ENCODE measurements at places on chromosomes 6 and 20.

DNA sequence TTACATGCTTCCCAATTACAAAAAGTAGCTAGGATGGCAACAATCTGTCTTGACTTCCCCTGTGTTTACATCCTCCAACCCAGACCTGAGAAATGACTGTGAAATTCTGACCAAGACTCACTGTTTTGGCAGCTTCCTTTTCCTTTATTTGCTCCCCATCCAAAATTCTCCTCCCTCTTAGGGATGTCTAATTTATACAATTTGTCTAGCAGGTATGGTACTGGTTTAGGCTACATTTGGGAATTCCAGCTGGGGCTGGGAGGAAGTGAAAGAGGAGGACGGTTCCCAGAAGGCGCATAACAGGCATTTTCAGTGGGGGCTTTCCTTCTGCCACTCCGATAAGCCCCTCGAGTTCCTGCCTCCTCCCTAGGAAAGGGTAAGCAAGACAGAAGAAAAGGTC lies 231.5 kb upstream of the BTBD3 start:
- DNase-seq = no peak

- no peak for DNase-seq
These were observed 29.9 kb downstream of the MAN1A1 start for GRCh38 chr6:119319694-119320093.

GRCh38 chr6:136371959-136372358 lies 82.3 kb upstream of the BCLAF1 start:
- DNase-seq = no peak

DNA sequence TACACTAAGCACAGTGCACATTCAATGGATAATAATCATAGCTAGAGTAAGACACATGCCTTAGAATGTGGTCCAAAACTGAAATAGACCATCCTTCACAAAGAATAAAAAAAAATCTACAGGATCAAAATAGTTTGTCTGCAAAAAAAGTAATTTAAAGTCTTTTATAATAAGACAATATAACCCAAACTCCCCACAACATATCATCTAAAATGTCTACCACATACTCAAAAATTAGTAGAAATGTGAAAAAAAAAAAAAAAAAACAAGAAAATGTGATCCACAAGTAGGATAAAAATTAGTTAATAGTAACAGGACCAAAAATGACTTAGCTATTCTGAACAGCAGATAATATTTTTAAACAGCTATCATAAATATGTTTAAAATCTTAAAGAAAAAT lies 557.2 kb upstream of the ARID1B start:
- no peak for DNase-seq

- no peak for DNase-seq
These were observed 85.2 kb upstream of the ANKEF1 start for GRCh38 chr20:9949563-9949962.

GRCh38 chr6:98560418-98560817 lies 274.0 kb upstream of the POU3F2 start:
- no peak for DNase-seq

- DNase-seq = peak; percentile 82
These were observed 64.2 kb upstream of the INSM1 start for GRCh38 chr20:20303742-20304141.

GRCh38 chr6:166466178-166467122 lies 83.7 kb upstream of the MPC1 start:
- DNase-seq = no peak

GRCh38 chr6:149079911-149080491 lies 237.5 kb upstream of the TAB2 start:
- peak; percentile 82 for DNase-seq

GRCh38 chr20:24956001-24956841 lies 7.2 kb downstream of the CST7 start:
- no peak for DNase-seq

DNA sequence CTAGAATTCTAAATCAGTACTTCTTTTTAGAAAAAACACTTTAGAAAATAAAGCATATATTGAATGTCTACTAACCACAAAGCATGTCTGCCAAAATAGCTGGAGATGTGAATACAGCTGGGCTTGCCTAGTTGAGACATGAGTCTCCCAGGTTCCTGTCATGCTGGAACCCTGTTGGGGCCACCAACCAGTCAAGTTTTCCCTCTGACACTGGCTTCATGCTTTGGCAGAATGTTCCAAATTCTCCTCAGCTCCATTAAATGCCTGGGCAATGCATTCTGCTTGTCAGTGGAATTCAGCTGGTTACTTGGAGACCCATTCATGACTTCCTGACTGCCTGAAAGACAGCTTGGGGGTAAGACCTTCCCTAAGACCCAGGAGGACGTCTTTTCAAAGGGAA lies 87.2 kb downstream of the PRND start:
- DNase-seq = no peak

DNA sequence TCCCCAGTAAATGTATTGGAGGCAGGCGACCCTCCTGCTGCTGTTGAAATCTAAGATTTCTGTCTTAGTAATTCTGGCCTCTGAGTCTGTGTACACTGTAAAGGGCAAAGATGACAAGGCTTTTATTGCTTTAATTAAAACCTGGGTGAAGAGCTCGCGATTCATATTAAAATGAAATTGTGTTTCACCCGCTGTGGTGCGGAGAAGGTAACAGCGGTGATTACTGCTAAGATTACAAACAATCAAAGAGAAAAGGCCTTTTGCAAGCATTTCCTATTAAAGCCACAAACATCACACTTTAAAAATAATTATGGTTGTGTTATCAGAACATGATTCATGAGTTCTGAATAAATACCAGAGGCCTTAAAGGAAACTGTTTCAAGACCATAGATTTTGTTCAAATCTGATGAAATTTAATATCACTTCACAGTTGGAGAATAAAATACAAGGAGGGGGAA lies 69.3 kb downstream of the TOX2 start:
- DNase-seq = no peak

- DNase-seq = no peak
These were observed 390.1 kb downstream of the ZFAND3 start for GRCh38 chr6:38209371-38210260.

DNA sequence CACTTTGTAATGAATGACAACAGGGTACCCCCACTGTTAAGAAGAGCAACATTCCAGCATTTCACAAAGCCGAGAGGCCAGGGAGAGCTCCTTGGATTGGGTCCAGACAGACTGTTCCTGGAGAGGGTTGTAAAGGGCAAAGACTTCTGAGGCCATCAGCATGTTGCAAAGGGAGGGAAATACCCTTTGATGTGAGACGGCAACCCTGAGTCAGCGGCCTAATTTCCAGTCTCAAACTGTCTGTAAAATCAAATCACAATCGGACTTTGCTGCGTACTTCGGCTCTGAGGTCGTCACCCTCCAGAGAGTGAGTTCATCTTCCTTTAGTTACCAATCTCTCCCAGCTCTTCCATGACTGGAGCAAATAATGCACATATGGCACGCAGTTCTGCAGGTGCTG lies 101.0 kb upstream of the DTNBP1 start:
- no peak for DNase-seq

DNA sequence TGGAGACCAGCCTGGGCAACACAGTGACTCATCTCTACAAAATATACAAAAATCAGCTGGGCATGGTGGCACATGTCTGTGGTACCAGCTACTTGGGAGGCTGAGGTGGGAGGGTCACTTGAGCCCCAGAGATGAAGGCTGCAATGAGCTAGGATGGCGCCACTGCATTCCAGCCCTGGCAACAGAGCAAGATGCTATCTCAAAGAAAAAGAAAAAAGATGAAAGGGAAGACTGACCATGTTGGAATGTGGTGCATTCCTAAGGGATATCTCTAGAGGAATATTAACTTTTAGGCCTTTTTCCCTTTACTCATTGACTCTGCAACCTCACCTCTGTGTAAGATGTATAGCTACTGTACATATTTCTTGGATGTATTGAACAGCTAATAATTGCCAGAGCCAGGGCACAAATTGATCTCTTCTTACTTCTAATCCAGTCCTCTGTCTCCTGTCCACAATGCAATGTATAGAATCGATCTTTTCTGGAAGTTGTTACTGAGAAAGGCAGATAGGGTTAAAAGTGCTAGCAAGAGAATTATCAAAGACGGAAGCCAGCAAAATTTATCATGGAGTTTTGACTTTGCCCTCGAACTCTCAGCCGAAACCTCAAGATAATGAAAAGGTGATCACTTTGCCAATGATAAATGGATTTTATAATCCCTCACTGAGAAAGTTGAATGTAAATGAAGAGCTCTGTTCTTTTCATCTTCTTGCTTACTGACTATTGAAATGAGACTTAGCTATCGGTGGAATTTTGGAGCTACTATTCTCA lies 46.3 kb downstream of the GCNT2 start:
- DNase-seq = no peak

- no peak for DNase-seq
These were observed 250.0 kb downstream of the UST start for GRCh38 chr6:148996815-148997214.

- no peak for DNase-seq
These were observed 9.8 kb upstream of the BTN1A1 start for GRCh38 chr6:26489996-26490964.

- no peak for DNase-seq
These were observed 32.8 kb upstream of the SCGN start for GRCh38 chr6:25619217-25619616.

DNA sequence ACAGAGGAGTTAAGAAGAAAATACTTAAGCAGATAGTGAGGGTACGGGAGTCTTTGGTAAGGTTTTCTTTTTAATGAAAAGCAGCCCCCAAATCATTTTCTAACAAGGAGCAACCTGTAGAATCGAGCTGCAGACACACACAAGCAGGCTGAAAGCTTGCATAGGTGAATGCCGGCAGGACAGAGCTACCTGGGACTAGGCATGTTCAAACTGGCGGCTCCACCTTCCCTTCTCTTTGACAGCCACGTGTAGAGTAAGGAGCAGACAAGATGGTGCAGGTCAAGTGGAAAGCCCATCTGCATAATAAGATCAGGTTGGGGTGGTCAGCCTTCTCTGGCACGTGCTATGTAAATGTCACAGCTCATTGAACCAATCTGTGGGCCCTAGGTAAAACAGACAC lies 1292.4 kb downstream of the EPHA7 start:
- no peak for DNase-seq

DNA sequence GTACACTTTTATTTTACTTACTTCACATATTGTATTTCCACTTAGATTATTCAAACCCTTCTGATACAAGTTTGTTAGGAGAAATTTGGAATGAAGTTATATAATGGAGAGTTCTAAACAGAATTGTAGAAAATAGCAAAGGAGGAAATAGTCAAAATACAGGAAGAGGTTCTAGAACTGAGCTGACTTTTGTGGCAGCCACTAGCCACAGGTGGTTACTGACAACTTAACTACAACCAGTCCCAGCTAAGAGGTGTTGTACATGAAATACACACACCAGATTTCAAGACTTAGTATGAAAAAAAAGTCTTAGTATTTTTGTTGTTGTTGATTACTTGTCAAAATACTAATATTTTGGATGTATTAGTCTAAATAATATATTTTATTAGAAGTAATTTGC lies 727.4 kb upstream of the CITED2 start:
- DNase-seq = no peak

GRCh38 chr20:35887393-35888064 lies 66.8 kb downstream of the SCAND1 start:
- no peak for DNase-seq

GRCh38 chr6:107820338-107821261 lies 3.5 kb downstream of the SCML4 start:
- DNase-seq = no peak

- peak; percentile 15 for DNase-seq
These were observed 59.4 kb downstream of the TMEM242 start for GRCh38 chr6:157263881-157264397.

- DNase-seq = peak; percentile 23
These were observed 258.8 kb downstream of the CDH4 start for GRCh38 chr20:61510778-61511330.

GRCh38 chr6:108782179-108783041 lies 65.8 kb upstream of the ARMC2 start:
- peak; percentile 88 for DNase-seq

- DNase-seq = no peak
These were observed 172.1 kb downstream of the CDKAL1 start for GRCh38 chr6:20706238-20706938.

- no peak for DNase-seq
These were observed 63.6 kb downstream of the IPCEF1 start for GRCh38 chr6:154292855-154293519.

DNA sequence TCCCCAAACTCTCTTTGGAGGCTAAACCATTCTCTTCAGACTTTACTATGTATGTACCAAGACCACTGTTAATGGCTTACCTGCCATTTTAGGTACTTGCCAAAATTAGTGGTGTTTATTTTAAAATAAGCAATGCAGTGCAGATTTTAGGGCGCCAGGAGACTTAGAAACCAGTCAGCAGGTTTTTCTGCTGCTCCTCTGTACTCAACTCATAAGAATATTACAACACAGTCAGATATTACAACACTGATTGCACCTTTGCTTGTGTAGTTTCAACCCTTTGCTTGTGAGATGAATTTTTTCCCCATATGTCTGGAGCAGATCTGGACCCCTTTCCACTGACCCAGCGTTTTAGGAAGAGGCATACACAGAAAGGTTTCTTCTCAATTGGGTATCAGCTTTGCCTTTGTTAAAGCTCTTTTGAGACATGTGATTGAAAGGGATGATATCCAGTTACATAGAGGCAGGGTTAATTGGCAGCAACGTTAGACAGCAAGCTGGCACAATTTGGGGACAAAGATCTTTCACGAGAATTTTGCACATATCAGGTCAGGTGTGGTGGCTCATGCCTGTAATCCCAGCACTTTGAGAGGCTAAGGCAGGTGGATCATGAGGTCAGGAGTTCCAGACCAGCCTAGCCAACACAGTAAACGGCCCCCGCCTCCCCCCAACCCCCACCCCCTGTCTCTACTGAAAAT lies 6.2 kb downstream of the TTPAL start:
- DNase-seq = no peak

DNA sequence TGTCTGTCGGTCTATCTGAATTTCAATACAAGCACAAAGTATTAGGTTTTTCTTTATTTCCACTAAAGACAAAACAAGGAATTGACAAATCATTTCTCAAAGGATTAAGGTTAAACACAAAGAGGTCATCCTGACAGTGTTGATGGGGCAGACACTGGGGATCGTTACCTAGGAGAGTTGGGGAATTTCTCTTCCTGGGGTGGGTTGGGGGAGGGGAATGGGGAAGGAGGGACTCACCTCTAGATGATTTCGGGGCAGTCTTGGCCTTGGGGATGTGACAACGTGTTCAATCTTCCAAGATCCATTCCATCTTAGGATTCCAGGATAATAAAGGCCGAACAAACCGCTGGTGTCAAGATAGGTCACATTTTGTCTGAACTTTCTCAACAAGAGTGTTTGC lies 35.4 kb upstream of the FOXA2 start:
- DNase-seq = no peak

GRCh38 chr6:33103776-33104175 lies 28.0 kb downstream of the HLA-DPB1 start:
- DNase-seq = peak; percentile 66
